ENCODE measurements at places on chromosomes 7 and 10. TPM values are rescaled to one million over a fixed set of nuclear protein-coding genes. Genes with fewer than 3 reads are reported as not detected.

MICALL2 gene
- total RNA-seq, result 72.6 TPM

ATP6V1F gene
- 129 TPM for total RNA-seq

OR9A2 gene
- not detected for total RNA-seq

NXPH1 gene
- not detected for total RNA-seq

PTPRE gene
- 5.0 TPM for total RNA-seq

CH25H gene
- total RNA-seq, result not detected

CNNM2 gene
- total RNA-seq, result 7.2 TPM

VOPP1 gene
- 64.8 TPM for total RNA-seq

CXCL12 gene
- total RNA-seq, result 0.12 TPM

ELMO1 gene
- total RNA-seq, result not detected

PHKG1 gene
- total RNA-seq, result 0.75 TPM

AKR1D1 gene
- not detected for total RNA-seq

FANK1 gene
- total RNA-seq, result 2.4 TPM

AVPI1 gene
- total RNA-seq, result 40.7 TPM

ACSL5 gene
- total RNA-seq, result not detected

MAGI2 gene
- not detected for total RNA-seq

GBX1 gene
- total RNA-seq, result not detected

PNLIPRP1 gene
- total RNA-seq, result not detected

RTKN2 gene
- total RNA-seq, result 26.6 TPM

CYP3A4 gene
- total RNA-seq, result not detected

GNAT3 gene
- not detected for total RNA-seq

RAPGEF5 gene
- total RNA-seq, result 5.6 TPM

FXYD4 gene
- not detected for total RNA-seq

ZNF727 gene
- total RNA-seq, result not detected

MYO1G gene
- 0.17 TPM for total RNA-seq

TACC2 gene
- 27.9 TPM for total RNA-seq

EPO gene
- not detected for total RNA-seq

SPDYE6 gene
- not detected for total RNA-seq

ZNF862 gene
- 15.1 TPM for total RNA-seq
